ENCODE measurements at places on chromosomes 4 and X.

GRCh38 chrX:144297221-144297620, 413.4 kb downstream of the UBE2NL start:
- DNase-seq, result no peak

DNA sequence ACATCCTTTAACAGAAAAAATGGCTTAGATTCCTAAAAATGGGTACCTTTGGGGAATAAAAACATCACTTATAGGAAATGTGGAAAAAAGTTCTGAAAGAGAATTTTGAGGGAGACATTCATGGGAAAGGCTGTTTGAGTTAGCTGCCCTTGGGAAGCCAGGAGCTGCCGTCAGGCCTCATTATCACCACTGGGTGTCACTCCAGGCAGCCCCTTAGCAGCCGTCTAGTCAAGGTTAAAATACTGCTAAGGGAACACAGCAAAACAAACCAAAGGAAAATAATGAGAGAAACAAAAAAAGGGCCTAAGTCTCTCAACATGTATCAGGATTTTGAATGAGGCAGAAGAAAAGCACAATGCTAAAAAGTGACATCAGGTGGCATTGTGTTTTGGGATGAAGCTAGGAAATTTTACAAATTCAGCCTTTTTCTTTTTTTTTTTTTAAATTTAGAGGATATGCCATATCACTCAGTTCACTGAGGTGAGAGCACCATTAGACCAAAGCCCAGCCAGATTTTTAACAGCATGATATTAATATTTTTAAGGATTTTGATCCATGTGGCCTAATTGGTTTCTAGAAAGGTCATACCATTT, 235.3 kb downstream of the GPAT3 start:
- peak; percentile 71 for DNase-seq

DNA sequence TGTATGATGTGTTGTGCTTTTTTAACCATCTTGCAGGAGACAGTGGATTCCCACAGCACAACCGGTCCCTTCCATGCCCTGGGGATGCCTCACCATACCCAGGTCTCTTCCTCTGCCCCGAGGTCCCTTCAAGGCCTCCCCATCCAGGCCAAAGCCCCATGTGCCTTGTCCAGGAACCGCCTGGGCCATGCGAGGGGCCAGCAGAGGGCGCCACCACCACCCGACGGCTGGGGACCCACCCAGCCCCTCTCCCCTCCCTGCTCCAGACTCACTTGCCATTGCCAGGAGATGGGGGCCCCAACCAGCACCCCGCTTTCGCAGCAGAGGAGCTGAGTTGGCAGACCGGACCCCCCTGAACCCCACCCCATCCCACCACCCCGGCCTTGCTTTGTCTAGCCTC, 485.5 kb downstream of the TRAM1L1 start:
- no peak for DNase-seq

- no peak for DNase-seq
Observed at GRCh38 chr4:90582087-90582486, 454.9 kb downstream of the CCSER1 start.

- no peak for DNase-seq
Observed at GRCh38 chr4:136750897-136751296, 781.4 kb downstream of the PCDH18 start.

GRCh38 chr4:188300385-188300784, 161.1 kb downstream of the TRIML1 start:
- no peak for DNase-seq

- no peak for DNase-seq
Observed at GRCh38 chrX:56974408-56974807, 20.9 kb downstream of the SPIN3 start.

DNA sequence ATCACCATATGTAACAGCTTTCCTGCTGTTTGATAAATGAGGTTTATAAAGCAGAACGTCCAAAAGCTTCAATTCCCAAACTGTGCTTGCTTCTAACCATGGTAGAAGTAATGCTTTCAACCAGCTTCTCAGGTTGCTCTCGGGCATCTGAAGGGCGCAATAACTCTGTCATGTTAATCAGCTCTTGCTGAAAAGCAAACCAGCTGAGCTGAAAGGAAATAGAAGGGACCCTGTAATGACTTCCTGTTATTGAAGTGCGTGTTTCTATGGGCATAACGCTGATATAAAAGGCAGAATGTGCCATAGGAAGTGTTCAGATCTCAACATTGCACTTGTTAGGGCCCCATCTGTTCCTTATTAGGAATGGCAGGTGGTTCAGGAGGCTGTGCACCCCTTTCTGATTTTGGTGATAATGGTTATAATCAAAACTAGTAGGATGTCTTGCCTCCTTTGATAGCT, 21.2 kb downstream of the HERC3 start:
- no peak for DNase-seq

DNA sequence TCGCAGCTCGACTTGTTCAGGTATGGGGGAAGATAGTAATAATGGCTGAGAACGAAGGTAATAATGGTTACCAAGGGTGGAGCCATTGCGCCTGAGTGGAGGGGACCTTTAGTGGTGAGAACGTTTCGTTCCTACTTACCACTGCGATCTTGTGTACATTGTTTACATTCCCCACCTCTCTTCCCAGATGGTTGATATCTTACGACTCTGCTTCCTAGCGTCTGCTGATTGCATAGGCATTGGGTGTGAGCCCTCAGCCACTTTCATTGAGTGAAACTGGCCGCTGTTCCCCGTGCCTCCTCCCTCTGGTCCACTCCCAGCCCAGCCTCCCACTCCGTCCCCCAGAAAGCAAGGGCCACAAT, 850 bp downstream of the IGBP1 start:
- DNase-seq, result no peak

DNA sequence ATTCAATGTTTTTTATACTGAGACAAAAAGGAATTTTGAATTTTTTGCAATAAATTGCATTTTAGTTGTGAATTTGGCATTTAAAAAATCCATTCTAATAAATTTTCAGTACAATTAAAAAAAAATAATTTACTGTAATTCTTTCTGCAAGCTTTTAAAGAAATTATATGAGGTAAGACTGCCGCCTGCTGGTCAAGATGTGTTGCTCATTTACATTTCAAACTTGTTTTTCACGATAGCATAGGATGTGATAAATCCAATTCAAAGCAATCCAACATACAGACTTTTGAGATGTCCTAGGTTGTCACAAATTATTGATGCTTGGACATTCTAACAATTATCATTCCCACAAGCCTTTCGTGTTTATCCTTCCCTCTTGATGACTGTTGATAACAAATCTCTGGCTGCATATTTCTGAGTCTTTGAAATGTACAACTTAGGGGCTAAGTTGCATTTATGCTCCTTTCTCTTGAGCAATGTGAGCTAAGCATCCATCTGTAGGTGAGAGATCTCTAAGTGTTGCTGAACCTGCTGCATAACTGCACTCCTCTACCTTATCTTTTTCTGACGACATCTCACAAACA, 21.7 kb upstream of the MFAP3L start:
- peak; percentile 67 for DNase-seq

- DNase-seq, result no peak
Observed at GRCh38 chrX:118115953-118116712, 477 bp downstream of the KLHL13 start.

- DNase-seq, result no peak
Observed at GRCh38 chr4:112492321-112492720, 23.7 kb downstream of the NEUROG2 start.

GRCh38 chr4:20318909-20319277, 67.2 kb downstream of the SLIT2 start:
- DNase-seq, result no peak

DNA sequence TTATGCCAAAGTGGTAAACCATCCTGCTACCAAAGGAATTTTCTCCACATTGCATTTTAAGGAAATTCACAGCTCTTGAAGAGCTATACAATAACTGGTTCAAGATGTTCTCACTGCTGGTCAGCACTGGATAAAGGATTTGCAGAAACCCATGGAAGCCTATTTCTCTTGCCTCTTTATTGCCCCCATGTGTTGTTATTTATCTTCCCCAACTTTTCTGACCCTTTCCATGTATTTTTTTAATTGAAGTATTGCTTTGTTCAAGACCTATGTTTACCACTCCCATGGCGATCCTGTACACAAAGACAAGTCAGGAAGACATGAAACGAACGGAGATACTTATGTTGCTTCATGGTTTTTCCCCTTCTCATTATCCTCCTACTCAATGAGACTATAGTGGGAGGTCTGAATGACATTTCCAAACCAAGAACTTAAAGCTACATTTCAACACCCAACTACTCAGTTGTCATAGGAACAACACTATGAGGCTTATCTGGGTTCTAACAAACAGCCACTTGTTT, 566.4 kb upstream of the DIPK2B start:
- peak; percentile 59 for DNase-seq

GRCh38 chrX:41599507-41599906, 89.3 kb upstream of the GPR34 start:
- no peak for DNase-seq

- no peak for DNase-seq
Observed at GRCh38 chr4:42703813-42704212, 46.9 kb upstream of the ATP8A1 start.

- no peak for DNase-seq
Observed at GRCh38 chrX:42869659-42870476, 91.9 kb upstream of the PPP1R2C start.

GRCh38 chr4:5931526-5931925, 38.6 kb upstream of the CRMP1 start:
- DNase-seq, result no peak

GRCh38 chr4:143391261-143391660, 54.6 kb downstream of the GAB1 start:
- DNase-seq, result no peak

DNA sequence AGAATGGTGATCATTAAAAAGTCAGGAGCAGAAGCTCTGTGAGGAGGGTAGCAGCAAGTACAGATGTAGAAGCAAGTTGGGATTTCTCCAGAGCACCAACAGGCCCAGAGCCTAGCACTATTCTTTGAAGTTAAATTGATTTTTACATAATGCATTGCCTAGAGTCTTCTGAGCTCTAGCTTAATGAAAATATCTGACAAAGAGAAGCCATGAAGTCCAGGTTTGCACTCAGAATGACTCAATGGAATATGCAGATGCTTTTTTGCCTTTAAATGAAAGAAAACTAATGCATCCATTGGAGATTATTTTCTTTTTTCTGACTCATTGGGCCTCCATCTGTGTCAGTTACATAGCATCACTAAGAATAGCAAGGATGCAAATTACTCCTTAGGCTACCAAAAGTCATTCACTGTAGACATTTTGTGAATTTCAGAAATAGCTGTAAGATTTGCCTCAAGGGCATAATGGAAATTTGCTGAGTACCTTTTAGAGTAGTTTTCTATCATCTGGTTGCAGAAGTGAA, 91.0 kb downstream of the EDA2R start:
- DNase-seq, result no peak

- no peak for DNase-seq
Observed at GRCh38 chr4:2824836-2825381, 18.7 kb upstream of the ADD1 start.

DNA sequence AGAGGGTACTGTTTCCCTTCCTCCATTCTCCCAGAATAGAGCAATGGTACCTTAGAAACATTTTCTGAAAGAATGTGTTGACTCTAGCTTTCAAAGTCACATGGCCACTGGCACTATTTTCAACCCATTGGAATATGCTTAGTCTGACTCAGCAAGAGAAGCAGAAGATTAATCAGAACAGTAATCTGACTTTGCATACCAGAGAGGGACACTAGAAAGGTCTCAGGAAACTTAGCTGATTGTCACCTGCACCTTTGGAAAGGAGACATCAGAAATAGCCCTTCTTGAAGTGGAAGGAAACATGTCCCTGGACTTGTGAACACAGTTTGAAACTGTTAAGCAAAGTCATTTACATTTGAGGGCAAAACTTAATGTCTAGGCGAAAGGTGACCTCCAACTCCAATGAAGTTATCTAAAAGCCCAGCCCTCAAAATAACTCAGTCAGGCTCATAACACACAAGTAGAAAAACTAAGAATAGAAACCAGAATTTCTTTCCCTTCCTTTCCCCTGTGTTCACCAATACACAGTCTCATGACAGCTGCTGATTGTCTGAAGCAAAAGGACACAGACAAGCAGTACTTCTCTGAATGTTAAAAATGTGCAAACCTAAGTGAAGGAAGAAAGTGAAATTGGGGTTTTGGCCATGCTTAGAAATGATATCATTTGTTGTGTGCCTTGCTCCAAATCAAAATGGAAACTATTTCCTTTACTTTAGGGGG, 270.8 kb downstream of the GRIA3 start:
- DNase-seq, result no peak

DNA sequence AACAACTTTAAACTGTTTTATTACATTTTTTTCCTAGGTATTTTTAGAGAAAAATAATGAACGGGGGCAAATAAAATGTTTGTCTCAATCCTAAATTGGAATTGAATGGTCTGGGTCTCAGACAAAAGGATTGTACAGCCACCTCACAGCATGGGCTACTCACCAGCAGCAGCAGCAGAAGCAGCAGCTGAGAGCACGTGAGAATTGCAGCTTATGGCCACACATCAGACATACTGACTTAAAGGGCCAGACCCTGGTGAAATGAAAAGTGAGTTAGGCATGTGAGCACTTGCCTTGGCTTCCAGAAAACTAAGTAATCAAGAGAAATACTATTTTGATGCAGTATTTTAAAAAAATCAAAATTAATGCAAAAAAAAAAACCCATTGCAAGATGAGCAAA, 56.6 kb downstream of the AASDH start:
- peak; percentile 46 for DNase-seq

DNA sequence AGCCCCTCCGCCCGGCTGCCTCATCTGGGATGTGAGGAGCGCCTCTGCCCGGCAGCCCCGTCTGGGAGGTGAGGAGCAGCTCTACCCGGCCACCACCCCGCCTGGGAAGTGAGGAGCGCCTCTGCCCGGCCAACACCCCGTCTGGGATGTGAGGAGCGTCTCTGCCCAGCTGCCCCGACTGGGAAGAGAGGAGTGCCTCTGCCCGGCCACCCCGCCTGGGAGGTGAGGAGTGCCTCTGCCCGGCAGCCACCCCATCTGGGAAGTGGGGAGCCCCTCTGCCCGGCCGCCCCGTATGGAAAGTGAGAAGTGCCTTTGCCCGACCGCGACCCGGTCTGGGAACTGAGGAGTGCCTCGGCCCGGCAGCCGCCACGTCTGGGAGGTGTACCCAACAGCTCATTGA, 74.3 kb upstream of the TNIP3 start:
- no peak for DNase-seq

All from COLO829 (cell line).